Activated T-helper 2 cell treated with anti-CD3 and anti-CD28 coated beads, Interferon-gamma antibody, Interleukin-2, Interleukin-4, amounts not matched to agents 10 μg/mL and 5 μg/mL and 100 μg/mL, durations not matched to agents 14 hours and 24 hours and 36 hours (primary cell): ENCODE measurements at places on chromosomes 6 and 20.
A peak's percentile ranks its signal among the peaks of the same experiment; 100 is the strongest.

DNA sequence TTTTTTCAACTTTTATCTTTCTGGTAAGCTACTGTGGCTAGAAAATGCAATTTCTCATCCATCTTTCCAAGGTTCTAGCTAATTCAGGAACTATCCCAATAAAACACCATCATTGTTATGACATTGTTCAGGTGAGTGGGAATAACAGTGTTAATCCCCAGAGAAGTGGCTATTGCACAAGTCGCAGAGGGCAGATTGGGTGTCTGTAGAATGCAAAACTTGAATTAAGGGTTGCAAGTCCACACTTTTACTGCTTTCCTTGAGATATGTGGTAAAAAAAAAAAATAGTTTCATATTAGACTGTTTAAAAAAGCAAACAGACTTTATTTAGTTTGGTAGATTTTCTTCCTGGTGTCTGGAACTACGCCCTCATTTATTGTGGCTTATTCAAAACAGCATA lies 41.1 kb upstream of the PRDM1 start:
- no peak for DNase-seq

DNA sequence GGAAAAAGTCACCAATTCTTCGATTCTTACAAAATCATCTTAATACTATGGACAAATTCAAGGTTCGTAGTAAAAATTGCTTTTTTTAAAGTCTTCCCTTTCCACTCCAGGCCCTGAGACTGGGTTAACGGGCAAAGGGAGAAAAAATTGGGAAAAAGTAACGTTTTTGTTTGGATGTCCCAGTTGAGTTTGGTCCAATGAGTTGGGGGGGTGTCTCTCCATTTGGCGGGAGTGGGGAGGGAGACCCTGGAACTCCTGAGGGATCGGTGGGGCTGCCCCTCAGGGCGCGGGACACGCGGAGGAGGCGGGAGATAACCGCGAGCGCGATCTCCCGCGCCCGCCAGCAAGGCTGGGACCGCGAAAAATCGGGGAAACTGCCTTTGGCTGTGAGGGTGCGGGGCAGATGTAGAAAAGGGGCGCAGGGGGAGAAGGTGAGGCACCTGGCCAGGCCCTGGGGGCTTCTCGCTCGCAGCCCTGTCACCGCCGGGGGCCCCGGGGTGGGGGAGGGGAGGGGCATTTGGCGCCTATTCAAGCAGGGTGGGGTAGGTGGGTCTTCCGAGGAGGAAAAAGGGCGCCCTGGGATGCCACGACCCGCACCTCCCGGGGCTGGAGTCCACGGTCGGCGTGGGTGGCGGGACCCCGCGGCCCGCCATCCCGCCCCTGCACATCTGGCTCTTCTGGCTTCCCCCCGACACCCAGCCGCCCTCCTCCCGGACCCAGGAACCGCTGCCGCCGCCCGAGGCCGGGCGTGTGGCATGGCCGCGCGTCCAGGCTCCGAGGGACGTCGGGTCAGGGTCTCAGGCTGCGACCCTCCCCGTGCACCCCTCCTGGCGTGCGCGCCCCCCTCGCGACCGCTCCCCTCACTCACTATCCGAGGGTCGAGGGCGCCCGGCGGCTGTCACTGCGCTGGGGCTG lies 595 bp downstream of the FBXO5 start:
- DNase-seq: peak; percentile 20

DNA sequence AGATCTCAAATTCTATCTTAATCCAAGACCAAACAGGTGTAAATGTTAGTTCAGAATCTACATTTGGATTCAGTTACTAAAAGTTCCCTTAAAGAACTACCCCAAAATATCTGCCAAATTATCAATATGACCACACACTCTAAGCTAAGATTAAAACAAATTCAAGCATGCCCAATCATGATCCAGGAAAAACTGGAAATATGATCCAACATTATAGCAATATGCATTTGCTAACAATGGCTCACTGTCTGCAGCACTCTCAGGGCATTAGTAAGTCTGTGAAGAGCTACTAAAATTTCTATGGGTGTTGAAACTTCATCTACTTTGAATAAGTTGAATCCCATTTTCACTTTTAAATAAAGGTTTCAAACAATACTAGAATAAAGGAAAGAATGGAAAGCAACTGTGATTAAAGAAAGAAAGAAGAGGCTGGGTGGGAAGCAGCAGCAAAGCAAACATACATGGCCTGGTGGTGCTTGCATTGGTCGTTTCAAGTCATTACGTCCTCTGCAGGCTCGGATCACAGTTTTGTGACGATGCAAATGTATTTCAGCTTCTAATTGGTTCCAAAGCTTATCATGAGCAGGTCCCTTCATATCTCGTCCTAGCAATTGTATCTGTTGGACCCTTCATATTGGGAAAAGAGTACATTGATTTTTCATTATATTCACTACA lies 29.2 kb downstream of the GOPC start:
- no peak for DNase-seq

DNA sequence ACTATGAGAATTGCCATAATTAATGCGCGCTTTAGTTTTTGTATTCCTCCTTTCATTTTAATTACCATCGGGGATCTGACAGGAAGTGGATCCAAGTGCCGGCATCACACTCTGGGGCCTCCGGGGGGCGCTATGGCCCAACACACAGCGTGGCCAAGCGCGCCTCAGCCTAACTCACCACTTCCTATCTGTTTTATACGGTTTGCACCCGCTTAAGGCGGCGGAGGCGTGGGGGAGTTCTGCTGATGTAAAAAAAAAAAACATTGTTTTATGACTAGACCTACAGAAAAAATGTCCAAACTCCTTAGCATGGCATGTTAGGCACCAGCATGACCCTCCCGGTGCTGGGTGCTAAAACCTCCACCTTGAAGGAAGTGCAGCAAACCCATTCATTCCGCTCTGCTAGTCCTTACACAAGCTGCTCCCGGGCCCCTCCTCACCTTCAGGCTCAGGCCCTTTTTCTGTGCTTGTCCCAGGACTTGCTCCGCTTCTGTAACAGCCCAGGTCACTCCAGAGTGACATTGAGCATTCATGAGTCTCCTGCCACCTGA lies 4.5 kb upstream of the EBF4 start:
- peak; percentile 75 for DNase-seq

DNA sequence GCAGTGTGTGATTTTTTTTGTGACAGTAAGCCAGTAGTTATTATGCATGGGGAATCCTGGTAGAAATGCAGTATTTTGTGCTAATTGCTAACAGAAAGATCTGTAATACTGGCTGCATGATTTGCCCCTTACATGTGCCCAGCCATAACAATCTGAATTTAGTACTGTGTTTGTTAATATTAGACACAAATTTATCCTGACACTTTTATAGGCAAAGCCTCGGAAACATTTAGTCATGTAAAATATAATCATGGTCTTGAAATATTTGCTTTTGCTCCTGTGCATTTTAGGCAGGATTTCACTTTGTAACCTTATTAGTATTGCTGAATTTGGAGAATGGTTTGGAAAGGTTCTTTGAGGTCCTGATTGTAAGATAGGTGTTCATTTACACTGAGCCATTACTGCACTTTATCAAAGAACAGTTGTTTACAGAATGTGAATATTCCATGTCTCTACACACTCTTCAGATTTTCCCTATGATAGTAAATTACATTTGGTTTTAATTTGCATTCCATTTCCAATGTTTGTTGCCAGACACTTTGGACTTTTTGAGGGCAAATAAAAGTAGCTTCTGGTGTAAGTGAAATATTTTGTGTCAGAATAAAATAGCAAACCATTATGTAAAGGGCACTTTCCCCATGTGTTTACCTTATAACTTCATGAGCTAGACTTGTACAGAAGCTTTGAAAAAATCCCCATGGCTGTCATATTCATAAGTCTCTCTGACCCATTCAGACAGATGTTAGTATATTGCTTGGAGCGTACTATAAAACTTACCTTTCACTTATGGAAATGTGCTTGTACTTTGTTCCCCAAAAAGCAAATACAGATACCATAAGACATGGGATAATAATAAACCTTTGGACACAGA lies 349.9 kb downstream of the ARHGAP18 start:
- no peak for DNase-seq

DNA sequence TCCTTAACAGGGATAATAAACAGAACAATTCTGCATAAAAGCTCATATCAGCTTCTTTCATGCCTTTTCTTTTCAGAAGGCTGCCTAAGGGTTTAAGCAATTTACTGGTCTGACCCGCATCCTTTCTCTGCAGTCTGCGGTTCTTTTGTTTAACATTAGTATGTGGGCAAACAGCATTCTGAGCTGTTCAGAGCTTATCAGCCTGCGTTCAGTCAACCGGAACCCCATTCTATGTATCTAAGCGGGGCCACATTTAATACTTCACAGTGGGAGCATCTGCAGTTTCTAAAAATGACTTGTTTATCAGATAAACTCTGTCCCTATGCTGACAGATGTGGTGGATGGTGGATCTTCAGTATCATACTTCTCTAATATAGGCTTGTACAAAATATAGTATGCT lies 758.9 kb upstream of the MMS22L start:
- DNase-seq: no peak

GRCh38 chr6:15207923-15208322 lies 37.9 kb upstream of the JARID2 start:
- DNase-seq: no peak

DNA sequence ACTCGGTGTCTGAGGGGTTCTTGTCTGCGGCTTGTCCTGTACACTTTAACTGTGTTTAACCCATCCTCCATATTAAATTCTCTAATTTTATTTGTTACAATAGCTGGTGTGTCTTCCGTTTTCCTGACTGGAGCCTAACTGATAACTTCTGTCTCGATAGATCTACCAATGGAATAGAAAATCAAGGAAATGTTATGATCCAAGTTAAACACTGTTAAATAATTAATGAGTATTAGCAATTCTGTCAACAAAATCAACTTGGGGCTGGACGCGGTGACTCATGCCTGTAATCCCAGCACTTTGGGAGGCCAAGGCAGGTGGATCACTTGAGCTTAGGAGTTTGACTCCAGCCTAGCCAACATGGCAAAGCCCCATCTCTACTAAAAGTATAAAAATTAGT lies 81.7 kb downstream of the DNAH8 start:
- DNase-seq: no peak

- no peak for DNase-seq
These were observed 350.9 kb upstream of the NRSN1 start for GRCh38 chr6:23775127-23775526.

GRCh38 chr6:11484441-11484840 lies 53.1 kb upstream of the TMEM170B start:
- DNase-seq: no peak

DNA sequence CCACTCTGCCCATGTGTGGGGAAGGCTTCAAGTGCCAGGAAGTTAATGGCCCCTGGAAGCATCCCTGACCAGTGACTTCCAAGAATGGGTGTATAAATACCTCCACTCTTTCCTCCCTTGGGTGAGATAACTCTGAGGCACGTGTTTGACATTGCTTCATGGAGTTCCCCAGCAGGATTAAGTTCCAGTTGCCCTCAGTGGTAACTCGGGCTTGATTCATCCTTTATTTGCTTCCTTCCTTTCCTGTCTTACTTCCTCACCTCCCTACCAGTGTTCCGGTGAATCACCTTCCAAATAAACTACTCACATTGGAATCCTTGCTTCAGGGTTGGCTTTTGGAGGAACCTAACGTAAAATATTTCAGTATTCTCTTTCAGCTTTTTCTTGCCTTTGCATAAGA lies 84.6 kb upstream of the JAG1 start:
- DNase-seq: no peak

GRCh38 chr20:59938221-59938620 lies 1.9 kb downstream of the PPP1R3D start:
- DNase-seq: no peak

DNA sequence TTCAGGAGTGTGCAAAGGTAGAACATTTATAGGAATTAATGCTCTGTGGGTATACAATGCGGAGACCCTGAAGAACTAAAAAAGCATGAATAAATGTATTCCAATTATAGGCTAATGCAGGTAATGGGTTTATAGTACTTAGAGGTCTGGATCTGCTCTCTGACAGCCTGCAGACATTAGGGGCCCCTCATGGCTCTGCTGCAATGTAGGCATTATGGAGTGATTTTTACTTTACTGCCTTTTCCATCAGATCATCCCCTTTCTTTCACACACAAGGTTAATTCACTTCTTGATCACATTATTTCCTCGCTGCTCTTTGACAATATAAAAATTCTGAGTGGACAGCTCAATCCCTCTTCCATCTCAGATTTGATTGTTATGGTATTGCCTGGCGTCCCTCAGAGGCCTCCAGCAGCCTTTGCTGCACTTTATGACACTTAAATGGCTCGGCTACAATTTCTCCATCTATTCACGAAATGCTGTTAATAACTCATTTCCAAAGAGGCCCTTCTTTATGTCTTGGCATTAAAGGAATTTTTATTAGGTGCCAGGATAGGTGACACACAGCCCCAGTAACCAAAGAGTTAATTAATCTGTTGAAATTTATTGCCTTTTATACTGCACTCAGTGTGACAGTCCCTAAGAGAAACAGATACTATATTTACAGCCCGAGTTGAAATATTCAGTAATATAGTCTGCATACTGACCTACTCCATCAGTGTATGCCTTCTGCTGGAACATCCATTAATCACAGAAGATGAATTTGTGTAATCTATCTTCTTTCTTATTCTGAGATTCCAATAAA lies 33.4 kb upstream of the SLC35B3 start:
- DNase-seq: no peak
